ENCODE measurements at places on chromosomes 7 and 10. TPM values are rescaled to one million over a fixed set of nuclear protein-coding genes. Genes with fewer than 3 reads are reported as not detected.

STEAP1B gene
- 7.9 TPM for polyA plus RNA-seq

BLNK gene
- not detected for polyA plus RNA-seq

RPEL1 gene
- polyA plus RNA-seq: 0.07 TPM

SEMA4G gene
- 8.7 TPM for polyA plus RNA-seq

IFIT2 gene
- polyA plus RNA-seq: 1.1 TPM

- no peaks in the 10 kb centered on the region for H3K36me3 ChIP-seq
- peak; percentile 59 for DNase-seq
- no peaks in the 10 kb centered on the region for H3K27me3 ChIP-seq
Observed at GRCh38 chr7:103573479-103574058, 127.6 kb upstream of the SLC26A5 start.

DNA sequence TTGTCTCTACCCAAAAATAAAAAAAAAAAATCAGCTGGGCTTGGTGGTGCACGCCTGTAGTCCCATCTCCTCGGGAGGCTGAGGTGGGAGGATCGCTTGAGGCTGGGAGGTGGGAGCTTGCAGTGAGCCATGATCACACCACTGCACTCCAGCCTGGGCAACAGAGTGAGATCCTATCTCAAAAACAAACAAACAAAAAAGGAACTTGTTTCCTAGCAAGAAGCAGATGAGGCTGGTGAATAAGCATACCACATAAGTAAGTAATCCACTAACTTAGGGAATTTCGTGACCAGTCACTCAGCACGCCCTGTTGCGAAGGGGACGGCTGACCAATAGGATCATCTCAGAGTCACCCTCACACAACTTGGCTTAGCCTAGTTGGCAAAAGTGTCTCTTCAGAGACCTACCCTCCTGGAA, 64.6 kb downstream of the CUX1 start:
- no peaks in the 10 kb centered on the region for H3K36me3 ChIP-seq
- DNase-seq: peak; percentile 99
- peak overlapping the region; percentile 93 for H3K27ac ChIP-seq

DNA sequence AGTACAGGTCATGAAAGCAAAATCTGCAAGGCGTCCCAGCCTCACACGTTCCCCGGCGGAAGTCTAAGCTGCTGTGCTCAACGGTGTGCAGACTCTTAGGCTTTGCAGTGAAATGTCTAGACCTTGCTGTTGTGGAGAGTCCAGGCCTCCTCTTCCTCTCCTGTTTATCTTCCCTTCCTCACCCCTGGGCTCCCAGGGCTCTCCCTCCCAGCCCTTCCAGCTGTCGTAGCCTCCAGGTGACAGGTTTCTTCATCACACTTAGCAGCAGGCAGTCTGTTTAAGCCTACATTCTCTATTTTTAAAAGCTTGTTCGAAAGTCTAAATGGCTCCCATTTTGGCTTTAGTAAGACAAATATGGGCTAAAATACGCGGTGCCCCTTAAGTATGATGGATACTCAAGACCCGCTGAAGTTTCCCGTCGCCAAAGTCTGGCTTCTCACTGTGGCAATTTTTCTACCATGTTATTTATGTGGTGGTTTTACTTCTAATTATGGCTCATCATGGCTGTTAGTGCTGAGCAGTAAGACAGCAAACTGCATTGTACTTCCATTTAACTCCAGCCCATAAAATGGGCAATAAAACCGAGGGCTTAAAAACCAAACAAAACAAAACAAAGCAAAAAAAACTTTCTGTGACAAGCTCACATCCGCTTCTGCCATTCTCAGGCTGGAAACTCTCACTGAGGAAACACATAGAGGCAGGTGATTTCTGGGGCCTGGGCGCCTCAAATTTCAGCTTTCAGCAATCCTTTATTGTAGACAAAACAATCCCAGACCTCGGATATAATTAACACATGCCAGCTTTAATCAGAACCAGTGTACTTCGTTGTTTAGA, 243.2 kb downstream of the SNX10 start:
- no peak overlapping the region for H3K27ac ChIP-seq
- H3K4me3 ChIP-seq: no peak overlapping the region
- no peaks in the 10 kb centered on the region for H3K4me1 ChIP-seq
- H3K27me3 ChIP-seq: peaks cover 5% of the 10 kb centered on the region

GRCh38 chr10:72065439-72066025, 22.8 kb downstream of the SPOCK2 start:
- peak; percentile 33 for DNase-seq
- H3K36me3 ChIP-seq: no peaks in the 10 kb centered on the region
- H3K27me3 ChIP-seq: peaks cover 39% of the 10 kb centered on the region
- no peaks in the 10 kb centered on the region for H3K4me1 ChIP-seq

DNA sequence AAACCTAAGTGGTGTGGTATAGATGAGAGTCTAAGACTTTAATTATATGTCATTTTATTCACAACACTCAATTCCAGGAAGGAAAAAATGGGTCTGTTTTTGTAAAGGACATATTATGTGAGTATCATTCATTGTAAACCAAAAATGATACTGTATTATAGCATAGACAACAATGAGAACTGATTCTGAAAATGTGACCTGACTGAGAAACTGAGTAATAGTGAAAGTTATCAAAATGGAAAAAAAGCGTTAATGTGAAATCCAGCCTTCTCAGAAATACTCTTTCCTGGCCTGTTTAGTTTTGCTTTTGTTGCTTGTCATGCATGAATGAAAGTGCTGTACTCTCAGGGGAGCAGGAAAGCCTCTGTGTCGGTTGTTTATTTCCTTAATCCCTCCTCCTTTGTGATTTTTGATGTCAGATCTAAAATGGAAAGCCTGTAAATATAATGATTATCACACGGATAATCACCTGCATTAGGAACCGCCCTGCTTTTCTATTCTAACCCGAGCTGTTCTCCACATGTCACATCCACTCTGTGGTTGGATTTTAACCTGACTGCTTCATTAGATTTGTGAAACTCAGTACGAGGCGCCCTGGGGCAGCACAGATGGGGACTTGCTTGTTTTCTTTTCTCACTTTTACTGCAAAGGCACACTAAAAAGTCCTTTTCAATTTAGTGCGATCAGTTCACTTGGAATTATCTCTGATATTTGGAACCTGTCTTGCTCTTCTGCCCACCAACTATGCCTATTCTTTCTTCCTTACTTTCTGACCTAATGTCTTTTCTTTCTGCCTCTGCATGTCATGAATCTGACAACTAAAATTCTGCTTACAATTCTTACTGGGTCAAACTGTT, 240.9 kb upstream of the KAT6B start:
- no peaks in the 10 kb centered on the region for H3K27me3 ChIP-seq
- peaks cover 8% of the 10 kb centered on the region for H3K4me1 ChIP-seq
- no peak overlapping the region for H3K4me3 ChIP-seq
- H3K27ac ChIP-seq: no peak overlapping the region
- peak; percentile 0 for DNase-seq
- no peaks in the 10 kb centered on the region for H3K36me3 ChIP-seq

GRCh38 chr10:44326474-44327030, 58.3 kb downstream of the CXCL12 start:
- no peaks in the 10 kb centered on the region for H3K4me1 ChIP-seq
- no peak for DNase-seq
- peaks cover 22% of the 10 kb centered on the region for H3K27me3 ChIP-seq
- no peaks in the 10 kb centered on the region for H3K36me3 ChIP-seq
- H3K27ac ChIP-seq: no peak overlapping the region
- H3K4me3 ChIP-seq: no peak overlapping the region

GRCh38 chr7:91573405-91573804, 307.1 kb downstream of the MTERF1 start:
- H3K27me3 ChIP-seq: no peaks in the 10 kb centered on the region
- H3K27ac ChIP-seq: no peak overlapping the region
- no peak for DNase-seq
- H3K36me3 ChIP-seq: no peaks in the 10 kb centered on the region
- H3K4me1 ChIP-seq: no peaks in the 10 kb centered on the region

GRCh38 chr7:10672186-10672585, 301.5 kb upstream of the PHF14 start:
- no peaks in the 10 kb centered on the region for H3K36me3 ChIP-seq
- H3K27ac ChIP-seq: no peak overlapping the region
- no peak for DNase-seq
- no peaks in the 10 kb centered on the region for H3K27me3 ChIP-seq

GRCh38 chr10:31648966-31649365, 279.7 kb downstream of the ARHGAP12 start:
- no peak for DNase-seq
- peaks cover 5% of the 10 kb centered on the region for H3K4me1 ChIP-seq
- H3K4me3 ChIP-seq: no peak overlapping the region
- H3K36me3 ChIP-seq: no peaks in the 10 kb centered on the region
- H3K27ac ChIP-seq: no peak overlapping the region

DNA sequence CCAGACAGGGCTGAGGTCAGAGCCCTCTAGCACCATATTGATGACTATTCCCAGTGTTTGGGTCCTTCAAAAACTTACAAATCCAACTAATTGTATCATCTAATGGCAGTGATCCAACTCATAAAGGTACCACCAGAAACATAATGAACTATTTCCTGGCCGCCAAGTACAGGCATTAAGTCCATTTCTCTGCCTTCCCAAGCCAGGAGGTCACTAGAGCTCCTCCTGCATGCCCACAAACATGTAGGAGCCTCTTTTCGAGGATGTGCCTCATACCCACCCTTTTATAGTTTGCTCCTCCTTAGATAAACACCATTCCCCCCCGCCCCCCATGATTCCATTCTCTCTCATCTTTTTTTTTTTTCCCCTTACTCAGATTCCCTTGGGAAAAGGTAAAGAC, 91.3 kb downstream of the CHN2 start:
- no peak for DNase-seq
- no peak overlapping the region for H3K27ac ChIP-seq
- H3K4me1 ChIP-seq: no peaks in the 10 kb centered on the region
- H3K36me3 ChIP-seq: no peaks in the 10 kb centered on the region
- H3K27me3 ChIP-seq: no peaks in the 10 kb centered on the region
- no peak overlapping the region for H3K4me3 ChIP-seq

- no peaks in the 10 kb centered on the region for H3K4me1 ChIP-seq
- H3K27me3 ChIP-seq: no peaks in the 10 kb centered on the region
- H3K4me3 ChIP-seq: no peak overlapping the region
- H3K27ac ChIP-seq: no peak overlapping the region
- DNase-seq: no peak
- H3K36me3 ChIP-seq: no peaks in the 10 kb centered on the region
Observed at GRCh38 chr7:48411619-48412018, 240.4 kb downstream of the ABCA13 start.

DNA sequence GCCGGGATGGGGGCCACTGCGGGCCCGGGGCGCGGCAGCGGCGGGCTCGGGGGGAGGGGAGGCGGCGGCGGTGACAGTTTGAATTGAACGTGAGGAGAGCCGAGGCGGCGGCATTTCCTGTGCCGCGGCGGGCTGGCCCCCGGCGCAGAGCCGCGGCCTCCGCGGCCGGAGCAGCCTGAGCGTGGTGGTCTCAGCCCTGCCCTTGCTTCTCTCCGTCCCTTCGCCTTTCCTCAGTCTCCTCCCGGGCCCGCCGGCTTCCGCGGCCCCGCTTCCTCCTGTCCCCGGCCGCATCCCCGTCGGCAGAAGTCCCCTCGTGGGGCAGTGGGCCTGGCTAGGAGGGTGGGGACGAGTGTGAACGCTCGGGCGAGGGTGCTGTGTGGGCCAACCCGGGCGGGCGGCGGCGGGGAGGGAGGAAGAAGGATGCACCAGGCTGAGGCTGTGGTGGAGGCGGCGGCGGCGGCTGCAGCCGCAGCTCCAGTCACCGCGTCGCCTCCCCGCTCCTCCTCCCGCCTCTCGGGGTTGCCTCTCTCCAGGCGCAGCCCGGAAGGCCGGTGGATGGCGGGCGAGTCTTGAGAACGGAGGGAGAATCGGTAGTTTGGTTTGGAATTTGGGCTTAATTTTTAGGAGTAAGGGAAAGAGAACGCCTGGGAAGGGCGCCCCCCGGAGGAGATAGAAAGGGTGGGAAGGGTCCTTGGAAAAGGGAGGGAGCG, 690 bp downstream of the SEPTIN7 start:
- H3K27ac ChIP-seq: peak overlapping the region; percentile 97
- peaks cover 2% of the 10 kb centered on the region for H3K4me1 ChIP-seq
- peak overlapping the region; percentile 92 for H3K4me3 ChIP-seq
- DNase-seq: peak; percentile 65
- no peaks in the 10 kb centered on the region for H3K27me3 ChIP-seq

GRCh38 chr10:77001206-77001605, 636.4 kb downstream of the KCNMA1 start:
- no peak overlapping the region for H3K4me3 ChIP-seq
- no peaks in the 10 kb centered on the region for H3K27me3 ChIP-seq
- no peaks in the 10 kb centered on the region for H3K4me1 ChIP-seq
- H3K36me3 ChIP-seq: no peaks in the 10 kb centered on the region

DNA sequence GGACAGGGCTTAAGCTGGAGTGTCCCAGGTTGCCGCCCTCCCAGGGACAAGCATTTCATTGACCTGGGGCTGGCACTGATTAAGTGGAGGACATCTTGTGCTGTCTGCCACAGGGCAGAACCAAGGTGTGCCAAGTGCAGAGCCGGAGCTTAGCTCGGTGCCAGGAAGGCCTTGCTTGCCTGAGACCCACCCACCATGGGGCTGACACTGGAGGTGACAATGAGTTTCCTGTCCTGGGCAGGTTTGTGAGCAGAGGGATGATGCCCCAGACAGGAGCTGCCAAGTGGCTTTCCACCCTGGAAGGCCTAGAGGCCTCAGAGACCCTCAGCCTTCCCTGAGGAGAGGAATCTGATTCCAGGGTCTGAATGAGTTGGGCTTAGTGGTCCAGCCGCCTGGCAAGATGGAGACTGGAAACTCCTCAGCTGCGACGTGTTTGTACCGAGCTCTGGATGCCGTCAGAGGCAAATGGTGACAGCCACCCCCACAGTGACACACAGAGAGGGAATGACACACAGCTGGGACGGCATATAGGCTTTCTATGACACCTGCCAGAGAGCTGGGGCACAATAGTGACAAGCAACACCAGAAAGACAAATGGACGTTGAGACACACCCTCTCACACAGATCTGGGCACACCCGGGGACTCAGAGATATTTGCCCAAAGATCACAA, 2.6 kb downstream of the ADCYAP1R1 start:
- DNase-seq: no peak
- H3K36me3 ChIP-seq: no peaks in the 10 kb centered on the region
- no peaks in the 10 kb centered on the region for H3K4me1 ChIP-seq
- no peak overlapping the region for H3K4me3 ChIP-seq

DNA sequence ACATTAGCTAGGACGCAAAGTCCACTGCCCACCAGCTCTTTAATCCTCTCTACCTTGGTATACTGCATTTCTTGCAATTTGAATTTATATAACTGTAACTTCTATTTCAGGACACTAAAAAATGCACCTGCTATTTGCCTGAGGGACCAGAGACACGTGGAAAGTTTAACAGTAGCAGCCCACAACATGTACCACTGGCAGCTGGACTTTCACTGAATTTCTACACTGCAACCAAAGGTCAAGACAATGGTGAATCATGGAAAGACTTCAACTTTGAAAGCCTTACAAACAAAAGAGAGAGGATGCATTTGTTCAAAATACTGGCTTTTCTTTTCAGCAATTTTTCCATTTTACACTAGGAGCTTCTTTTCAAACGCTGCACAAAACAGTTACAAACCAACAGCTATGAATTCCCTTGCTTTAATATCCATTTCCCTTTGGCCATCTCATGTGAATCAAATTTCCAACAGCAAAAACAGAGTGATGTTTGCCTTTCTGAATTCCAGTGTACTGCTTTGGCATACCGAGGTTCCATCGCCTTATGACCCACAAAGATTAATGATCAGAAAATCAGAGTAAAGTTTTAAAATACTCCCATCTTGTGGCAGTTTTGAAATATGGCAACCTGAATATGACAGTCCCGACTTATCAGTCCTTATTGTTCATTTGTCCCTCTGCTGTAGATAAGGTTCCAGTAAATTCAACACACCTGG, 29.9 kb upstream of the HNRNPH3 start:
- no peaks in the 10 kb centered on the region for H3K27me3 ChIP-seq
- H3K4me3 ChIP-seq: no peak overlapping the region
- peaks cover 4% of the 10 kb centered on the region for H3K4me1 ChIP-seq

GRCh38 chr10:122295451-122295809, 24.3 kb downstream of the BTBD16 start:
- no peak overlapping the region for H3K27ac ChIP-seq
- H3K4me1 ChIP-seq: no peaks in the 10 kb centered on the region
- H3K4me3 ChIP-seq: no peak overlapping the region
- no peak for DNase-seq
- peaks cover 17% of the 10 kb centered on the region for H3K27me3 ChIP-seq
- no peaks in the 10 kb centered on the region for H3K36me3 ChIP-seq

Data from IMR-90 (cell line).